ENCODE measurements at places on chromosomes 5 and 9.

DNA sequence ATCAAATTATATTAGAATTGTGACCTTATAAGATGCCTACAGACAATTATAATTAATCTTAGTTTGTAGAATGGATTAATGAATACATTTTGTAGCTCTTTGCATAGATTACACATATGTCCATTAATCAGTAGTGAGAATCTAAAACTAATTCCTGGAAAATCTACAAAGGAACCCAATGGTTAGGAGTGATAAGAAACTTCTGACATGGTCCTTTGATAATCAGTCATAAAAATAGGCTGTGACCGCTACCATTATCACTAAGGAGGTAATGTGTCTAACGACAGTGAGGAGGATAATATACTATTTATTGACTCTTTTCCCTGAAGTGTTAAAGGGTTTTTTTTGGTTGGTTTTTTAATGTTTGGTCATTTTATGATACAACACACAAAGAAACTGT is 46.6 kb downstream of the BNC2 start:
- no peak for DNase-seq

DNA sequence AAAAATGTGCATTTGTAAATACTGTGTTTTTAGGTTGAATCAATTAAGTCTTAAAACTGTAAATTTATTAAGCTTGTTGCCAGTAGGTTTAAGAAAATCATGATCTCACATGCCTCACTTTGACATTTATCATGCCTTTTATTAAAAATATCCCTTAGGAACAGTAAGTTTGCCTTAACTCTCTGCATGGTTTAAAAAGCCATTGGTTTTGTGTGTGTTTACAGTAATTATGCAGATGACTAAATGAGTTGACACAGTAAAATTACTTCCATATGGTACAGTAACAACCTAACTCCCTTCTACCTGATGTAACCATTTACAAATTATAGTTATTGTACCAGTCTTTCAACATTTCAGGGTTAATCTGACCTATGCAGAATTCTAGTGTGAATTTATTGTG is 6.5 kb downstream of the RPS6 start:
- no peak for DNase-seq

GRCh38 chr5:106392766-106393165 is 1278.0 kb downstream of the EFNA5 start:
- DNase-seq = no peak

DNA sequence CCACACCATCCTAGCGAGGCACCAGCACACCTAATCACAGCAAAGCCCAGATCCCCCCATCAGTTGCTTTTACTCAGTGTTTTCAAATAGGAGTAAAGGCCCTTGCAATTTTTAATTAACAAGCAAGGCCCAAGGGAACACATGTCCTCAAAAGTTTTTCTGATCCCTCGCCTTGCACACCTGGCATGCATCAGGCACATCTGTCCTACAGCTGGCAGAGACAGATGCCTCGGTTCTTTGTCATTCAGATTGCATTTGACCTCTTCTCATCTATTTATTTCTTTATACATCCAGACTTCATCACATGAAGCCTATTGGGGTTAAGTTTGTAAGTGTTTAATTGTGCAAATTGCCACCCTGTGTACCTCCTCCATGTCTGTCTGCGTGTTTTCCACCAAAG is 241.4 kb downstream of the MARCHF11 start:
- no peak for DNase-seq

All from activated CD8-positive, alpha-beta memory T cell treated with anti-CD3 and anti-CD28 coated beads for 1 hour (primary cell).